Activated naive CD8-positive, alpha-beta T cell treated with anti-CD3 and anti-CD28 coated beads, Interleukin-2, amount 10 ng/mL, durations not matched to agents 7 days and 5 days (primary cell): ENCODE measurements at places on chromosomes 6 and 20. TPM values are rescaled to one million over a fixed set of nuclear protein-coding genes. Genes with fewer than 3 reads are reported as not detected.

GRCh38 chr6:163415620-163416556 is 1.4 kb downstream of the QKI start:
- peak; percentile 67 for DNase-seq
- H3K27ac ChIP-seq: peak overlapping the region; percentile 87
- peaks cover 37% of the 10 kb centered on the region for H3K4me1 ChIP-seq
- H3K4me3 ChIP-seq: peak overlapping the region; percentile 94
- peaks cover 11% of the 10 kb centered on the region for H3K27me3 ChIP-seq
- H3K36me3 ChIP-seq: peaks cover 4% of the 10 kb centered on the region

- DNase-seq: no peak
- H3K4me1 ChIP-seq: no peaks in the 10 kb centered on the region
- H3K27ac ChIP-seq: no peak overlapping the region
- H3K36me3 ChIP-seq: no peaks in the 10 kb centered on the region
These were observed 24.0 kb upstream of the MLN start for GRCh38 chr6:33827546-33828451.

GRCh38 chr20:41142919-41143318 is 5.6 kb downstream of the PLCG1 start:
- no peaks in the 10 kb centered on the region for H3K27me3 ChIP-seq
- peak overlapping the region; percentile 91 for H3K27ac ChIP-seq
- H3K4me1 ChIP-seq: peaks cover 82% of the 10 kb centered on the region

DNA sequence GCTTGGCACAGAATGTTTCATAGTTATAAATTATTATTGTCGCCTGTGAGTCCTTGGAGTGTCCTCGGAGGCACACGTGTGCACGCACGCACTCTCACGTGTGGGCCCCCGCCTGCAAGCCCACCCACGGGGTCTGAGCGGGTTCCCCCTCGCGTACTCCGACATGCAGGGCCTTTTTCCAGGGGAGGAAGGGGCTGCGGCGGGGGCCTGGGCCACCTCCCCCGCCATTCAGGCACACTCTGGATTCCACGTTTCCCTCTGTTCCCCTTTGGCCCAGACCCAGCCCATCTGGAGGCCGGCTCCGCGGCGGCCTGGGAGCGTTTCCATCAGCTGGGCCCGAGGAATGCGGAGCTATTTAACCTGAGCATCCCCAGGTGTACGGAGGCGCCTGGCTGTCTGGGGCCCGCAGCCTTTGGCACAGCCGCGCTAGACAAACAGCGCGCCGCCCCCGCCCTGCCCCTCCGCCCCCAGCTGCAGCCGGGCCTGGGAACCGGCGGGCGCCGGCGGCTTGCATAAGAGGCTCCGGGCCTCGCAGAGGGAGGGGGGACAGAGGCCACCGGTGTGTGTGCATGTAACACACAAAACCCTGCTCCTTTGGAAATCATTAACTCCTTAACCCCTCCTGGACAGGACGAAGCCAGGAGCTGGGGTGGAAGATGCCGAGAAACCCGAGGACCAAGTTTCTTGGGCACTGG is 3.3 kb downstream of the ID1 start:
- H3K27me3 ChIP-seq: peaks cover 76% of the 10 kb centered on the region
- no peak for DNase-seq
- no peaks in the 10 kb centered on the region for H3K36me3 ChIP-seq

DNA sequence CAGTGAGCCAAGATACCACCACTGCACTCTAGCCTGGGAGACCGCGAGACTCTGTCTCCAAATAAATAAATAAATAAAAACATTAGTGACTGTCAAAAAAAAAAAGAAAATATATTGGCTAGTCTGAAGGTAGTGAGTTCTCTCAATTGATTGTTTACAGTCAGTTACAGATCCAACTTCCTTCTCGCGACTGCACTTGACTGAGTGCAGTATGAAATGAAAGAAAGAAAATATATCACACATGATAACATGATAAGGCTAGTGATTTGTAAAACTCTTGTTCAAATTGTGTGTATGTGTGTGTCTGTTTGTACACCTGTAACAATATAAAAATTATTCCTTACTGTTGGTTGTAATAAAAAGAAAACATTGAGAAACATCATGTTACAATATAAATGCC is 7.9 kb downstream of the R3HDML start:
- no peaks in the 10 kb centered on the region for H3K27me3 ChIP-seq
- no peak overlapping the region for H3K27ac ChIP-seq
- no peaks in the 10 kb centered on the region for H3K36me3 ChIP-seq
- DNase-seq: no peak
- H3K4me1 ChIP-seq: no peaks in the 10 kb centered on the region

GRCh38 chr6:49979584-49979983 is 10.2 kb upstream of the DEFB113 start:
- H3K4me1 ChIP-seq: peaks cover 3% of the 10 kb centered on the region
- H3K4me3 ChIP-seq: no peak overlapping the region
- no peaks in the 10 kb centered on the region for H3K27me3 ChIP-seq
- no peak for DNase-seq

DNA sequence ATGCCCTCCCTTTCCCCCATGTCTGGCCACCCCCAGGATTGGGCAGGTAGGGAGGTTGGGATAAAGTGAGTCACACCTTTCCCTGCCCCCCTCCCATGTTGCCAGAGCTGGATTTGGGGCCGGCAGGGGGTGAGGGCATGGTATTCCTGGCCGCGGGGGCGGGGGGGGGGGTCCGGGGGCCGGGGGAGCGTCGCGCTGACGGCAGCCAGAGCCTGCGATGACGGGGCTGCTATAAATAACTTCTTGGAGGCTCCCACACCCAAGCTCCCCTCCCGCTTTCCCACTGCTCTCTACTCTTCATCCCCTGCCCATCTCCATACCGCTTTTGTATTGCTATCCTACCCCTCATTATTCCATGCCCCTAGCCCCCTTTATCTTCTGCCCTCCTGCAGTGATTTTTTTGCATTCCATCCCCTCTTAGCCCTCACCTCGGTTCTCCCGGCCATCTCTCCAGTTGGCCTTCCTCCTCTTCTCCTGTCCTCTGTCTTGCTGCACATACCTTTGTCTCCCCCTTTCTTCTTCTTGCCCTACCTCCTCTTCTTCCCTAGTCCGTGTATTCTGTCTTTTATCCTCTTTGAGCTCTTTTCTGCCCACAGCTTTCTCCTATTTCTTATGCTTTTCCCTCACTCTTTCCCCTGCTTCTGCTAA is 13.8 kb downstream of the SYNGAP1 start:
- H3K27ac ChIP-seq: no peak overlapping the region
- H3K36me3 ChIP-seq: peaks cover 23% of the 10 kb centered on the region
- peaks cover 43% of the 10 kb centered on the region for H3K4me1 ChIP-seq
- H3K4me3 ChIP-seq: no peak overlapping the region
- no peaks in the 10 kb centered on the region for H3K27me3 ChIP-seq
- DNase-seq: no peak

GRCh38 chr20:34720266-34720665 is 16.1 kb downstream of the TP53INP2 start:
- peaks cover 10% of the 10 kb centered on the region for H3K36me3 ChIP-seq
- H3K4me1 ChIP-seq: no peaks in the 10 kb centered on the region
- no peak overlapping the region for H3K27ac ChIP-seq
- H3K4me3 ChIP-seq: no peak overlapping the region
- H3K27me3 ChIP-seq: no peaks in the 10 kb centered on the region

DNA sequence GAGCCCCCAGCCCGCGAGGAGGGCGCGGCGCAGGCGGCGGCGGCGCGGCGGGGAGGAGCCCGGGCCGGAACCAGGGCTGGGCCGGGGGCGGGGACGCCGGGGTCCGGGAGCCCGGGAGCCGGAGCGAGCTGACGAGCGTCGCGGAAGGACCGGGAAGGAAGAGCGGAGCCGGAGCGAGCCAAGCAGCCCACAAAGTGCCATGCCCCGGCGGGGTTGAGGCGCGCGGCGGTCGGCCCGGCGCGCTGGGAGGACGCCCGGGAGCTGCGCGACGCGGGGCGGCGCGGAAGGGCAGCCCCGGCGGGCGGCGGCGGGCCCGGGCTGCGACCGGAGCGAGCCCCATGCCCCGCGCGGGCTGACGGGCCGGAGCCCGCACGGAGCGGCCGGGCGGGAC is 289 bp downstream of the FOXP4 start:
- H3K27me3 ChIP-seq: peaks cover 60% of the 10 kb centered on the region
- peaks cover 12% of the 10 kb centered on the region for H3K4me1 ChIP-seq
- H3K4me3 ChIP-seq: no peak overlapping the region
- no peak overlapping the region for H3K27ac ChIP-seq
- peak; percentile 79 for DNase-seq

- H3K36me3 ChIP-seq: peaks cover 7% of the 10 kb centered on the region
- peaks cover 2% of the 10 kb centered on the region for H3K27me3 ChIP-seq
- H3K4me1 ChIP-seq: peaks cover 26% of the 10 kb centered on the region
- no peak for DNase-seq
- peak overlapping the region; percentile 92 for H3K4me3 ChIP-seq
These were observed 1.1 kb upstream of the CDC5L start for GRCh38 chr6:44386364-44386928.

DNA sequence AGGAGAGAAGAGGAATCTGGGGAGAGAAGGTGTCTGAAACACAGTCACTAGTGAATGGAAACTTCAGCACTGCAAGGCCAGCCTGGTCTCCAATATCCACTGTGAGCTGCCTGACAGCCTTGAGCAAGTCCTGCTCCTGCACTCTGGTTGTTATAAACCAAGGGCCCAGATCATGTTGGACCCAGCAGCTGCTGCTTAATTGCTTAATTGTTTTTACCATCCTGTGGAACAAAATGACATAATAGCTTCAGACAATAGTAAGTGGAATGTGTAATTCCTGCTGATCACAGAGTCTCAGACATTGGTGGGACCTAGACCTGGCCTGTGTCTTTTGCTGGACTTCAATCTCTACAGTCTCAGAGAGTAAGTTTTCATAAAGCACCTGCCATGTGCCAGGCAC is 833.7 kb downstream of the TFAP2A start:
- no peaks in the 10 kb centered on the region for H3K4me1 ChIP-seq
- H3K36me3 ChIP-seq: no peaks in the 10 kb centered on the region
- no peaks in the 10 kb centered on the region for H3K27me3 ChIP-seq
- no peak overlapping the region for H3K27ac ChIP-seq
- no peak overlapping the region for H3K4me3 ChIP-seq

- H3K27ac ChIP-seq: peak overlapping the region; percentile 91
- no peak for DNase-seq
- peak overlapping the region; percentile 75 for H3K4me3 ChIP-seq
- peaks cover 32% of the 10 kb centered on the region for H3K4me1 ChIP-seq
- H3K27me3 ChIP-seq: no peaks in the 10 kb centered on the region
These were observed 219.2 kb upstream of the ZFP64 start for GRCh38 chr20:52410731-52411234.

DNA sequence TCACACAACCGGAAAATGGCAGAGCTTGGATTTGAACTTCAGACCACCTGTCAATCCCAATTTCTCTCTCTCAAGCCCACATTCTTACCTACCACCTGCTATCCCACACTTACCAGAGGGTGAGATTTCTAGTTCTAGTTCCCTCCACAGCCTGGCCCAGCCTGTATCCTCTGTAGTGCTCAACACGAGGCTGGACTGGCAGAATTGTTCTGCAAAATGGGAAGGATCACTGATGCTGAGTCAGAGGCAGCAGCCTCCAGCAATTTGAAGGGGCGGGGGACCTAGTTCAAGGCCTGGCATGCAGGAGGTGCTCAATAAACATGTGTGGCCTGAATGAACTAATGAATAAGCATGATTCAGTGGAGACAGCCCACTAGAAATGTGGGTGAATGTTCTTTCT is 53.6 kb upstream of the TTPAL start:
- H3K4me1 ChIP-seq: no peaks in the 10 kb centered on the region
- DNase-seq: no peak
- H3K4me3 ChIP-seq: no peak overlapping the region
- H3K27me3 ChIP-seq: peaks cover 10% of the 10 kb centered on the region

DNA sequence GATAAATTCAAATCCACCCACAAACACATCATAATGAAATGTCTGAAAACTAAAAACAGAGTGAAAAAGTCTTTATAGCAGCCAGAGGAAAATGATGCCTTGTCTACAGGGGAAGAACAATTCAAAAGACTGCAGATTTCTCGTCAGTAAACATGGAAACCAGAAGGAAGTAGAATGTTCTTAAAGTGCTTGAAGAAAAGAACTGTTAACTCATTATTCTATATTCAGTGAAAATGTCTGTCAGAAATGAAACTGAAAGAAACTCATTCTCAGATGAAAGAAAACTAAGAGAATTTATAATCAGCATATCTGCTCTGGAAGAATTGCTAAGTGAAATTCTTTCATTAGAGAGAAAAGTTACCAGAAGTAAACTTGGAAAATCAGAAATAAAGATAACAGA is 416.1 kb downstream of the TBC1D32 start:
- H3K27ac ChIP-seq: no peak overlapping the region
- peaks cover 5% of the 10 kb centered on the region for H3K4me1 ChIP-seq
- no peak overlapping the region for H3K4me3 ChIP-seq
- H3K36me3 ChIP-seq: no peaks in the 10 kb centered on the region

- peaks cover 26% of the 10 kb centered on the region for H3K4me1 ChIP-seq
- peaks cover 12% of the 10 kb centered on the region for H3K36me3 ChIP-seq
- peaks cover 69% of the 10 kb centered on the region for H3K27me3 ChIP-seq
- no peak overlapping the region for H3K27ac ChIP-seq
- no peak overlapping the region for H3K4me3 ChIP-seq
These were observed 7.2 kb downstream of the TFAP2A start for GRCh38 chr6:10407674-10408054.

- no peaks in the 10 kb centered on the region for H3K4me1 ChIP-seq
- no peak for DNase-seq
- H3K27ac ChIP-seq: no peak overlapping the region
- no peaks in the 10 kb centered on the region for H3K27me3 ChIP-seq
These were observed 292.9 kb downstream of the PLCB1 start for GRCh38 chr20:8425016-8425415.

DNA sequence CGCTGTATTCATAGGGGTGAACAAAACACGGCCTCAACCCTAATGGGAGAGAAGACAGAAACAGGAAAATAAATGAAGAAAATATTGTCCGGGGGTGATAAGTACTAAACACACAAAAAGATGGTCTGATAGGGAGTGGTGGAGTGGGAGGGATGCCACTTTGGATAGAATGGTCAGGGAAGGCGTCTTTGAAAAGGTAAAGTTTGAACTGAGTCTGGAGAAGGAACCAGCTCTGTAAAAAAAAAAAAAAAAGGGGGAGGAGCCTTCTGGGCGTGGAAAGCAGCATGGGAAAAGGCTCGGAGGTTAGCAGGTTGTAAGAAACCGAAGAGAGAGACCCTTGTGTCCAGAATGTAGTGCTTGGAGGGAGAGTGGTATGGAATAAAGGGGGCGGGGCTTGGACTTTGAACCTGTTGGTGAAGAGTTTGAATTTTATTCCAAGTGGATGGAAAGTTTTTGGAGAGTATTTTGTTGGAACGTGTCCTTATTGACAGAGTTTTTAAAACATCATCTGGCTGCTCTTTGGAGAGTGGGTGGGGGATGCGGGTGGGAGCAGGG is 1.8 kb downstream of the CHMP4B start:
- H3K4me3 ChIP-seq: peak overlapping the region; percentile 97
- H3K4me1 ChIP-seq: peaks cover 33% of the 10 kb centered on the region
- peaks cover 26% of the 10 kb centered on the region for H3K36me3 ChIP-seq
- DNase-seq: no peak
- no peaks in the 10 kb centered on the region for H3K27me3 ChIP-seq

The ARG1 gene
- total RNA-seq: not detected

The PTCRA gene
- not detected for total RNA-seq

The IFT52 gene
- total RNA-seq: 17.8 TPM

The ID4 gene
- not detected for total RNA-seq

The CLVS2 gene
- total RNA-seq: not detected

The C6orf58 gene
- not detected for total RNA-seq
